Renal cortical epithelial cell (primary cell): ENCODE measurements at places on chromosomes 6 and 20. TPM values are rescaled to one million over a fixed set of nuclear protein-coding genes. Genes with fewer than 3 reads are reported as not detected.
A peak's percentile ranks its signal among the peaks of the same experiment; 100 is the strongest.

GPLD1 gene
- under 0.01 and 0.45 TPM in 2 replicates for total RNA-seq

DACT2 gene
- total RNA-seq = 0.17 and 0.89 TPM in 2 replicates

LAMA2 gene
- total RNA-seq = 0.45 and 0.52 TPM in 2 replicates

GRCh38 chr6:166751051-166751595 lies 124.1 kb upstream of the RPS6KA2 start:
- no peak for DNase-seq

DNA sequence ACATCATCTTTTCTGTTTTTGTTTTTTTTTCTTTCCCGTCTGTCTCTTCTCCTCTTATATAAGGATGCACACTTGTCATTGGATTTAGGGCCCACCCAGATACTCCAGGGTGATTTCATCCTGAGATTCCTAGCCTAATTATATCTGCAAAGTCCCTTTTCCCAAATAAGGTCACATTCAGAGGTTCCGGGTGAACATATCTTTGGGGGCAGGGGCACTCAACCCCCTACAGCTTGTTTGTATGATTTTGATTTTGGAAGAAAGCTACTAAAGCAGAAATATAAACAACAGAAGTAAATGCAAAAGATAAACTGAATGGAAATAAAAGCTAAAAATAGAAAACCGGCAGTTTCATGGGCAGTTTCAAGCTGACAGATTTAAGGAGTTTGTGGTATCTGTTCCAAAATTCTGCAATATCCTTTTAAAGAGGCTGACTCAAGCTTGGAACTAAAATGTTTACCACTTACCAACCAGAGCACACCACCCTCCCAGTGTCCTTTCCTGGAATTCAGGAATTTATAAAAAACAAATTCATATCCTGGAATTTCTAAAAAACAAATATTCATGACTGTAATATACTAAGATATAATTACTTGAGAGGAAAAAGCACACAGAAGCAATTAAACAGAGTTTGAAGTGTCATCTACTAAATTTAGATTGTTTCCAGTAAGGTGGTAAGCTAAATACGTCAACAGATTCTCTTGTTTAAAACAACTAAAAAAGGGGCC lies 100.0 kb upstream of the CARMIL1 start:
- DNase-seq = no peak

GRCh38 chr20:14984768-14985622 lies 647.6 kb upstream of the FLRT3 start:
- DNase-seq = peak; percentile 92
